ENCODE measurements at places on chromosomes 16 and 17.

- no peak for DNase-seq
These were observed 63.4 kb downstream of the ADCY9 start for GRCh38 chr16:4052801-4053293.

GRCh38 chr17:50003911-50004310, 8.9 kb upstream of the DLX3 start:
- no peak for DNase-seq

GRCh38 chr17:12664252-12664651, 1.4 kb upstream of the MYOCD start:
- DNase-seq = no peak

DNA sequence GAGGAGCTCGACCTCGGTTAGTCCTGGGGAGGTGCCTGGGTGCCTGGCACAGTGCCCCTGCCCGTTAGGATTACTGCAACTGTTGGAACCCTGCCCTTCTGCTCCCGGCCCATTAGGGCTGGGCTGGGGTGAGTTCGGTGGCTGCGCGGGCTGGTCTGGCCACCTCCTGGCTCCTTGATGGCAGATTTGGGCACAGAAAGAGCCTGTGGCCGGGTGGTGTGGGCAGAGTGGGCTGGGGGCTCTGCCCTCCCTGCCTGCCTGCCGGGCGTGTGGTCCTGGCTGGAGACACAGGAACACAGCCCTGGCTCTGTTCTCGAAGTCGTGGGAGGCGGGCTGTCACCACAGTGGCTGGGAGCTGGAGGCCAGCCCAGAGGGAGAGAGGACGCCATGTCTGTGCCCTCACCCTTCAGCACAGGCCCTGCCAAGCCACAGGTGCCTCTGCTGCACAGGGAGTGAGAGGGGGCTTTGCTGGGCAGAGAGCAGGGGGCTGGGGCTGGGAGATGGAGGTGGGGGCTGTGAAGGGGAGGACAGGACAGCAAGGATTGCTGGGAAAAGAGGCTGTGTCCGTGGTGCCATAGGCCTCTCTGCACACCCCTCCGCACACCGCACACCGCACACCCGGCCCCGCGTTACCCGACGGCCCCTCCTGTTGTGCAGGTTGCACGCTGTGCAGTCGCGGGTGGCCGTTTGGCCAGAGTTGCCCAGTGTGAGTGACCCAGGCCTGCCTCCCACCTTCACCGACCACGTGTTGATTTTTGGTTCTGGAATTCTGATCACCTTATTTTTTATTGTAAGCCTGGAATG, 236.6 kb upstream of the GSE1 start:
- no peak for DNase-seq

GRCh38 chr16:27251541-27252205, 16.9 kb downstream of the NSMCE1 start:
- no peak for DNase-seq

DNA sequence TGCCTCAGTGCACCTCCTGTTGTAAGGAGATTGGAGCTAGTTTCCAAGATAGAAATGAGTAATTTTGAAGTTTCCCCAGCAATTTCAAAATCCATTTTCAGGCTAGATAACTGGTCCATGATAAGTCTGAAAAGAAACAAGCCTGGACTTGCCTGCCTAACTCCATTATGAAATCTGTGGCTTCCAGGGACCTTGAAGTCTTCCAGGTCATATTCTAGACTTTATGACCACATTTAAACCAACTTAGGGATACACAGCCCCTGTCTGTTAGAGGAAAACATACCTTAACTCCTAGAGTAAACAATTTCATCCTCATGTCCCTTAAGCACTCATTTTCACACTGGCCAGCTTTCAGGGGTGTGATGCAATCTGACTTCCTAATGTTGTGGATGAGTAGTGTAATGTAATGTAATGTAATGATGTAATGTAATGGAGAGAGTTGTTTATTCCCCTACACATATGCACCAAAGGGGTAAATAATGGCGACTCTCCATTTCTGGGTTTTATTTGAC, 96.7 kb upstream of the FAM20A start:
- DNase-seq = no peak

GRCh38 chr17:35254107-35254773, 11.4 kb downstream of the SLFN5 start:
- DNase-seq = no peak

DNA sequence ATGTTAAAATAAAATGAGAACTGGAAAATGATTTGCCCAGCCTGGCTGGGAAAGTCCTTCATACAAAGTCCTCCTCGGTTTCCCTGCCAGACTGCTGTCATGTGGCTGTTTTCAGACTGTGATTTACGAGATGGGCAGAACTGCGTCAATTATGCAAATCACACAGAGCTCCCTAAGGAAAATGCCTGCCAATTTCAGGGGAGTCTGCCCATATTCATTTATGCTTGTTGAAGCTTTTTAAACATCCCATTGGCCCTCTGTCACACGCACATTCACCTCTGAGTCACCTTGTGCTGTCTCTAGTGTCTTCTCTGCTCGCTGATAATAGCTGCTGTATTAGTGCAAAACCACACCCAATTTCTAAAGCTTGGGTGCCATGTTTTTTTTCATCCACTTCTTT, 81.7 kb upstream of the FAM20A start:
- no peak for DNase-seq

DNA sequence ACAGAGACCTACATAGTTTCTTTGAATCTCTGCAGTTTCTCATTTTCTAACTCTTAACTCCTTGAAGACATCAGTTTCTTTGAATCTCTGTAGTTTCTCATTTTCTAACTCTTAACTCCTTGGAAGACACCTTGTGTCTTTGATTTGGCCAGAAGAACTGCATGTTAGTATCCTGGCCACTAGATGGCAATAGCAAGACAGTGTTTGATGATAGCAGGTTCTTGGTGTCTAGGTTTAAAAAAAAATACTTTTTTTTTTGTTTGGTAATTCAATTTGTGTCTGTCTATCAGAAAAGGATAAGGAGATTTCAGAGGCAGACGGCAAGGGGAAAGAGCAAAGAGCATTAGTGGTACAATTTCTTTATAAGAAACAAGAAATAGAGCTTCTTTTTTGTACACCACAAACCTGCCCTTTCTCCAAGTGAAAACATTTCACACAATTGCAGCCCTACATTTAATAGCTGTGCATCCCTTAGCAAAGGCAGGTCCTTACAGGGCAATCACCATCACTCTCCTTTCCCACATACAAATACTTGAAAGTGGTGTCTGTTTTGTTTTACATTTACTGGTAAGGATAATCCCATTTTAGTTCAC, 1324.9 kb upstream of the CDH8 start:
- no peak for DNase-seq

DNA sequence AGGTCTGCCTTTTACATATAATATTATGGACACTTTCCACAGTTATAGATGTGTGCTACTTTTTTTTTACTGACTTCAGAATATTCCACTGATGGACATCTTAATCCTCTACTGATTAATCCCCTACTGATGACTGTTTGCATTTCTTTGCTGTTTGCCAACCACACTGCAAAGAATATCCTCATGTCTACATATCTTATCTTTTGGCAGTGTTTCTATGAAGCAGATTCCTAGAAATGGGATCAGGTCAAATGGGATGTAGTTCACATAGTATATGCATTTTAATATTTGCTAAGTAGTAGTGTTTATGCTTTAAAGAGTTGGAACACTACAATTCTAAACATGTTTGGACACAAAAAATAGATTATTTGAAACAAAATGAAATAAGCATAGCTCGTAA, 3.2 kb downstream of the CCL3 start:
- no peak for DNase-seq

DNA sequence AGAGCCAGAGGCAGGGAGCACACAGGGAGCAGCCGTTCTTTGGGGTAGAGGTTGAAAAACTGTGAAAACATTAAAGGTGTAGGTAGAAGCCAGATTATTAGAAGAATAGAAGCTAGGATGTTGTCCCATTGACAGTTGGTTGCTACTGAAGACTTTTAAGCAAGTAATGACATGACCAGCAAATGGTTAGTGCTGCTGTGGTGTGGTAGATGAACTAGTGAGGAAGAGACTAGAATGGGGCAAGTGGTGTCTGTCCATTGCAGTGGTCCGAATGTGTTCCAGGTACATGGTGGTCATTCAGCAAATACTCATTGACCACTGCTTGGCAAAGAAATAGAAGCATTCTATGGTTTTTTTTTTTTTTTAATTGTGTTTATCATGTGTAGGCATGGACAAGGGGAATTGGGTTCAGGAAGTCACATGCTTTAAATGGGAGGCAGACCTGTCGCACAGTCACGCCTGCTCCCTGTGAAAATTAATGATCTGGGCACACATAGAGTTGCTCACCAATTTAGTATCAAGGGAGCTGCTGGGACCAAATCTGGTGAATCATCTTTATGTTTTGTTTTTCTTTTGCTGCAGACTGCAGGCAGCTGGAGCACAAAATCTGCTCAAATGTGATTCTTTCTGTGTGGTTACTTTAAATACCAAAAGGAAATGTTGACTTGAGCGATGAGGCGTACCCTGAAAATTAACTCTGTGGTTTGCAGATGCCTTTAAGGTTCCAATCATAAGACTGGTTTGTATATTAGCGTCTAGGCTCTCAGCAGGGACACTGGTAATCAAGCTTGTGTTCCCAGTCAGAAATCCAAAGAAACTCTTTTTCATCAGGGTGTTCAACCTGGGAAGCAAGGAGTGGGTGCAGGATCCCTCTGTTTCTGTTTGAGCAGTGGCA, 30.7 kb downstream of the YPEL2 start:
- peak; percentile 26 for DNase-seq

GRCh38 chr17:77498791-77499698, 358.3 kb downstream of the SEC14L1 start:
- DNase-seq = no peak

GRCh38 chr17:29368926-29369325, 21.2 kb upstream of the TAOK1 start:
- no peak for DNase-seq

DNA sequence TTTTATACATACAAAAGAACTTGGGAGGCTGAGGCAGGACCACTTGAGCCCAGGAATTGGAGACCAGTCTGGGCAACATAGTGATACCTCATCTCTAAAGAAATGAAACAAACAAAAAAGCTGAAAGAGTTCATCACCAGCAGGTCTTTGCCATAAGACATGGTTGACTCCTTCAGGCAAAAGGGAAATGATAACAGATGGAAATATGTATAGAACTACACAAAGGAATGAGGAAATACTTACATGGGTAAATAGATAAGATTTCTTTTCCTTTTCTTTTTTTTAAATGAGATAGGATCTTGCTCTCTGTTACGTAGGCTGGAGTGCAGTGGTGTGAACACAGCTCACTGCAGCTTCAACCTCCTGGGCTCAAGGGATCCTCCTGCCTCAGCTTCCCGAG, 165.3 kb downstream of the PARN start:
- no peak for DNase-seq

- no peak for DNase-seq
These were observed 2.4 kb upstream of the EIF1 start for GRCh38 chr17:41686281-41686680.

DNA sequence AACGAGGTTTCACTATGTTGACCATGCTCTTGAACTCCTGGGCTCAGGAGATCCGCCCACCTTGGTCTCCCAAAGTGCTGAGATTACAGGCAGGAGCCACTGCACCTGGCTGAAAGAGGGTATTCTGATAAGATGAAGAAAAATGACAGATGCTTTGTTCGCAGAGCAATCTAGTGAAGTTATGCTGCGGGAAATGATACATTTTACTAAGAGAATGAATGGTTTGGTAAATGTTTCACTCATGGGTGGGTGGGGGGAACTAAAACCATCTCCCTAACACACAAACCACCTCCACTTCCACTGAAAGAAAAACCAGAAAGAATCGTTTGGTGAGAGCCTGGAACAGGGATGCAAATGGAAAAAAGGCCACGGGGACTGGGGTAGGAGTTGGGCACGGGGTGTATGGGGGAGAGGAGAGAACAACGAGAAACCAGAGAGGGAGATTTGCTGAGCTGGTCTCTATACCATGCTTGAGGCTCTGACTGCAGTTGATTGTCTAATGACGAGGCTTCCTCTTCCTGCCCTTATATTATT, 19.0 kb upstream of the XYLT2 start:
- no peak for DNase-seq

DNA sequence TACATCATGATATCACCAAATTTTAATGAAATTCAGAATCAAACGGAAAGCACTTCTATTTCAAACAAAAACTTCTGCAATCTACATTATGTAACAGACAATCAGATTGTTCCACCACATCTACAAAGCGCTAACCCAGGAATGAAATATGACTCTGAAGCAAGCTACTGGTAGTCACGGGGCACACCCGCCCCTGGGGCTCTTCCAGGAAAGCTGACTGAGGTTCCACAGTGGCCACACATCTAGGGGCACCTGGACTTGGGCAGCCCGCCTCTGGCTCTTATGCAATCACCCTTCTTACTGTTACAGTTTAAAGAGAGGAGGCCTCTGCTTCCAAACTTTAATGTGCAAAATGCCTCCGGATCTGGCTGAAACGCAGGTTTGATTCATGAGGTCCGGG, 27.5 kb downstream of the ZCCHC14 start:
- DNase-seq = no peak

- no peak for DNase-seq
These were observed 84.1 kb upstream of the CPHXL start for GRCh38 chr16:75810342-75810741.

DNA sequence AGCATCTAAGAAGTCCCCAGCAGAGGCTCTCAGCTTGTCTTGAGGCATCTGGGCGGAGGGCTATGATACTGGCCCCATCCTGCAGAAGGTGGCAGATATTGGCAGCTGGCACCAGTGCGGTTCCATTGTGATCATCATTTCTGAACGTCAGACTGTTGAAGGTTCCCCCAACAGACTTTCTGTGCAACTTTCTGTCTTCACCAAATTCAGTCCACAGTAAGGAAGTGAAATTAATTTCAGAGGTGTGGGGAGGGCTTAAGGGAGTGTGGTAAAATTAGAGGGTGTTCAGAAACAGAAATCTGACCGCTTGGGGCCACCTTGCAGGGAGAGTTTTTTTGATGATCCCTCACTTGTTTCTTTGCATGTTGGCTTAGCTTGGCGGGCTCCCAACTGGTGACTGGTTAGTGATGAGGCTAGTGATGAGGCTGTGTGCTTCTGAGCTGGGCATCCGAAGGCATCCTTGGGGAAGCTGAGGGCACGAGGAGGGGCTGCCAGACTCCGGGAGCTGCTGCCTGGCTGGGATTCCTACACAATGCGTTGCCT, at the start of gene CIITA:
Gene CIITA, plus strand, starts transcription at position 404 of the 543 bp plus-strand sequence. Its CDS starts 129 bp downstream, at position 533.
- DNase-seq = no peak

DNA sequence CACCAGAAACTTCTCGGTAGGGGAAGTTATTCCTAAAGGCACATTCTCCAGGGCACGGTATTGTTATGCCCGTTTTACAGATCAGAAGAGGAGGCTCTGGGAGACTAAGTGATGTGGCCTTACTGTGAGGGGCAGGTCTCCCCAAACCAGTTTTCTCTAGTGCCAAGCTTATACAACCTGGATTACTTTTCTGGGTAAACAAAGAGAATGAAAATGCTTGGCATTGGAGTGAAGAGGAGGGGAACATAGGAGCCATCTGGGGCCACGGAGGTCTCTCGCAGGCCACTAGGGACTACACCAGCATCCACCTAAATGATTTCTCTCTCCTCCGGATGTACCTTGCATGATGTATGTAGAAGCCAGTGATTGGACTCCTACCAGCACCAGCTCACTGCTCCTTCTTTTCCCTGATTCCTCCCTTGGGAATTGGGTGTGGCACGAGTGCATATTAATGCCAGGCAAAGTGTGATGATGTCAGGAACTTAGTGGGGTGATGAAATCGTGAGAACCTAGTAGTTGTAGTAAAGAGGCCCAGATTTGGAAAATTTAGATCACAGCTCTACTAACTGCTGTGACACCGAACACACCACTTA, 674 bp downstream of the TOM1L1 start:
- DNase-seq = no peak
